ENCODE measurements at places on chromosomes 5 and 9.
A peak's percentile ranks its signal among the peaks of the same experiment; 100 is the strongest.

GRCh38 chr9:133730994-133731715 is 7.0 kb downstream of the SARDH start:
- DNase-seq, result no peak

- no peak for DNase-seq
Measured at GRCh38 chr5:68465934-68466551, 250.5 kb downstream of the PIK3R1 start.

DNA sequence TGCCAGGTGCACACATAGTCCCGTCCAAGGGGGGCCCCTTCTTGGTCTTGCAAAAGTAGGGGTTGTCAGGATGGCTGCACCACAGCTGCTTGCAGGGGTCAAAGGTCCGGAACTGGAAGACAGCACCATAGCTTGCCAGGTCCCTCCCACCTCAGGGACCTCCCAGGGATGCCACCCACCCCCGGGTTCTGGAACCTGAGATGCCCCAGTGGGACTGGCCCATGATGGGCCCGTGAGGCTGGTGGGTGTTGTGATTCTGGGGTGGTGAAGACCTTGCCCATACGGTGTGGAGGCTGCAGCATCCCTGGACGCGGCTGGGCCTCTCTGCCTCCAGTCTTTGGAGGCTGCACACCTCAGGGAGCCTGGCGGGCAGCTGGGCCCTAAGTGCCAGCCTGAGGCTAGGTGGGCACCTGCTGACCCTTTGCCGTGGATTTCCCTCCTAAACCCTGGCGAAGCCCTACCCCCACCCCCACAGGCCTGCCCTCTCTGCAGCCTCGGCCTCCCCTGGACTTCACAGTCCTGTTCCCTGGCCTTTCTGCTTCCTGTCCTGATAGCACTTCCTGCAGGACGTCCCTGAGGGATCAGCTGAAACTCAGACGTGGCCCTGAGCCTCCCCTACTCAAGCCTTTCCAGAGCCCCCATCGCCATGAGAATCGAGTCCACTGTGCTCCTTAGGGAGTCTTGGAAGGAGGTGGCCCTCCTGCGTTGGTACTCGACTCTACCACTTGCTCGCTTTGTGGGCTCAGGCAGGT is 92.1 kb downstream of the ZNF354C start:
- no peak for DNase-seq

- no peak for DNase-seq
Measured at GRCh38 chr5:36161361-36161760, 9.4 kb downstream of the SKP2 start.

GRCh38 chr9:90891308-90892040 is 89.9 kb downstream of the SYK start:
- DNase-seq, result no peak

DNA sequence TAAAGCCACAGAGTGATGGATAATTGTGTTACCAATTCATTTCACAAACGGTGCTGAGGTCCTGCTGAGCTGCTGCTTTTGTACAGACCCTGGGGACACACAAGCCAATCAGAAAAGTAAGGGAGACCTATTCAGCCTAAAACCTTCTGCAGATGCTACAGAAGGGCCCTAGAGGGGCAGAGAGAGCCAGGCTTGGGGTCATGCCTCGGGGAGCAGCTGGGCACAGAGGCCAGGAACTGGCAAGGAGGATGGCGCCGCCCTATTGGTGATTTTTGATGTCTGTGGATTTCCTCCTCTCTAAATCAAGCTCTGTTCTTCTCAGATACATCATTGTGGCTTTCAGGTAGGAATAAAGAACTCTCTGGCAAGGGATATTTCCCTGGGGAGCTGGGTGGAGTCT is 181.9 kb downstream of the ZNF462 start:
- no peak for DNase-seq

GRCh38 chr5:24712947-24713346 is 68.2 kb upstream of the CDH10 start:
- no peak for DNase-seq

- DNase-seq, result no peak
Measured at GRCh38 chr9:85223506-85224125, 518.1 kb downstream of the AGTPBP1 start.

DNA sequence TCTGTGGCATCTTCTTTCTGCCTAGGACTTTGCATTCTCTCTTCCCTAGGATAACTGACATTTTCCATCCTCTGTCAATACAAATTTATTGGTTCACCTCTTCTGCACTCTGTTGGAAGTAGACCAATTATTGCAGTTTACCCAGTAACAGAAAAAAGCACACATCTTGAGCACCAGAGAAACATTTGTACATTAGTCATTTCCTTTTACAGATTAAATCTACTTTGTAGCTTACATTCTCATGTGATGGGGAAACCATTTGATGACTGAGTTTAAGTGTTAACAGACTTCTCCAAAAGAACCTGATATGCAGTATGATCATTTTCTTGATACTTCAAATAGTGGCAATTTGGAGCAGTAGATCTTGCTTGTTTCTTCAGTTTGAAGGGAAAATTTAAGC is 1098.8 kb downstream of the DTWD2 start:
- no peak for DNase-seq

- no peak for DNase-seq
Measured at GRCh38 chr9:131817627-131818026, 77.8 kb upstream of the RAPGEF1 start.

DNA sequence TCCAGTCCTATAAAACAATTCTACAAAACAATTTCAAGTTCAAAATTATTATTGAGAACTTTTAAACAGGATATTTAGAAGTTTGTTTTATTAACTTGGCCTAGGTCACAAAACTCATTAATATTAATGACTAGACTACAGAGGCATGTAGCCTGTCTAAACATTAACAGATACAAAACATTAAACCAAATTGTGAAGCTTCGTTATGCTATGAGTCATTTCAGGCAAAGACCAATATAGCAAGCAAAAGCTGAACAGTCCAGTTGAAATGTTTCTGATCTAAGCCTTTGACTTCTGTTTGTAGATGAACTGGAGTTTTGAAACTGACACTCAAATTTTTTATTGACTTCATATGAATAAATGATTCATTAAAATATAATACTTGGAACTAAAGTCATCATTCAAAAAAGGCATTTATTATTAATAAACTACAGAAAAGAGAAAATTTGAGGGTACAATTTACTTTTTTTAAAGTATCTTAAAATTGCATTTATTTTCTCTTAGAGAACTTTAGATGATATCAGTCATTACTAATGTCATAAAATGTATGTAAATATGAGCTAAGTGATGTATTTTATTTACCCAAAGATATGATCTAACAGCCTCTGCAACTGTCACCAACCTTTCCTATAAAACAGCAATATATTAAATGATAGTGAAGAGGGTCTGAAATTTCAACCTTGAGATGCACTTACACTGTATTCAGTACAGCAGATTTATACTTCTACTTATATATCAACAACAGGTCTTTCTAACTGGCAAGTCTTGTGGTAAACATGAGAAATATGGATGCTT is 188.8 kb downstream of the COMMD10 start:
- peak; percentile 31 for DNase-seq

All from left kidney (tissue), 8 donors.